ENCODE measurements at places on chromosomes 1 and 21.

GRCh38 chr1:173241528-173242347 is 34.6 kb upstream of the TNFSF4 start:
- no peak for DNase-seq

DNA sequence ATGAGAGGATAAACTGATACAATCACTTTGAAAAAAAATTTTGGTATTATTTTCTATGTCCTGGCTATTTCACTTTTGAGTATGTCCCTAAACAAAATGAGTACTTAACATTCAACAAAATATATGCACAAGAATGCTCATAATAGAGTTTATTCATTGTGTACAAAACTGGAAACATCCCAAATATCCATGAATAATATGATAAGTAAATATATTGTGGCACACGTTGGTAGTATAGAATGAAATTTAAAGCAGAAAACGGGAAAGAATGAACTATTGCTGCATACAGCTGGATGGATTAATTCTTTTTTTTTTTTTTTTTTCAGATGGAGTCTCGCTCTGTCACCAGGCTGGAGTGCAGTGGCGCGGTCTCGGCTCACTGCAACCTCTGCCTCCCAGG is 725.2 kb downstream of the LTN1 start:
- no peak for DNase-seq

DNA sequence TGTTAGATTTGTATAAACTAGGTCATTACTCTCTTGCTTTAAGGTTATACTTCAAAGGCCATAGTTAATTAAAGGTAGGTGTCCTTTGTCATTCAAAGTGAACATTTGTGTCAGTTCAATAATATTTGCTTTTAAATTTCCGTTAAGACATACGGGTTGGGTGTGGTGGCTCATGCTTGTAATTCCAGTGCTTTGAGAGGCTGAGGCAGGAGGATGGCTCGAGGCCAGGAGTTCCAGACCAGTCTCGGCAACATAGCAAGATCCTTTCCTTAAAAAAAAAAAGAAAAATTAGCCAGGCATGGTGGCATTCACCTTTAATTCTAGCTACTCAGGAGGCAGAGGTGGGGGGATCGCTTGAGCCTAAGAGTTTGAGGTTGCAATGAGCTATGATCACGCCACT is 80.4 kb downstream of the KIF26B start:
- DNase-seq: no peak

- no peak for DNase-seq
Measured at GRCh38 chr21:23801292-23801691, 1806.0 kb downstream of the MRPL39 start.

DNA sequence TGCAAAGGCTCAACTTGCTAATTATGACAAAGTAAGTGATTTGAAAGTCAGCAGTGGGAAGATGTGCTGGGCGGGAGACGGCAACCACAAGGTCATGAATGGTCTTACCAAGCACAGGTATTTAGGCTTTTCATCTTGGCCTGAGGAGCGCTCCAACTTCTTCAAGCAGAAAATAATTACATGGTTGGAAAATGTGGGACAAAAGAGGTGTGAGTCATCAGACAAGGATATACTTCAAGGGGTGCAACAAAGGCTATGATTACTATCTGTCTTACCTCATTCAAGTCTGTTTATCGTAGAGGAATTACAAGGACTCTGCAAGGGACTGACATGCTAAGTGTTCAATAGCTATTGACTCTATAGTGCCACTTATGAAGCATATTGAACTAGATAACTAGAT is 2005.7 kb downstream of the MRPL39 start:
- no peak for DNase-seq

DNA sequence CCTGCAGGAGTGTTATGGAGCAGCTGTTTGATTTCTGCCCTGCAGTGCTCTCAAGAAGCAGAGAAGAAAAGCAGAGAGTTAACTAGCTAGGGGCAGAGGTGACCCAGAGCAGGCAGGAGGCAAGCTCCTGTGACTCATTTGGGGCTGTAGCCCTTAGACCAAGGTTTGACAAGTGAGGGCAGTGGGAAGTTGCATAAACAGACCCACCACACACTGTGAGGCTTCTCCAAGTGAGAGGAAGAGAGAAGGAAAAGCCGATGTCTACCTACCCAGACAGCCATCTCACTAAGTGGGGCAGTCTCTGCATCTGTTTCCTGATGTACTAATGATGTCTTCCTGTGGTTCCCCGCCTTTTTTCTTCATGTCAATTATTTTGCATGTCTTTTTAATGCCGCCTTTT is 159.9 kb upstream of the NR5A2 start:
- no peak for DNase-seq

GRCh38 chr1:165296205-165296604 is 60.3 kb downstream of the LMX1A start:
- DNase-seq: no peak

- no peak for DNase-seq
Measured at GRCh38 chr1:226624526-226624925, 76.0 kb downstream of the STUM start.

GRCh38 chr1:220592714-220593113 is 64.8 kb downstream of the MARK1 start:
- no peak for DNase-seq

- no peak for DNase-seq
Measured at GRCh38 chr1:116560704-116561490, 9.9 kb downstream of the CD58 start.

DNA sequence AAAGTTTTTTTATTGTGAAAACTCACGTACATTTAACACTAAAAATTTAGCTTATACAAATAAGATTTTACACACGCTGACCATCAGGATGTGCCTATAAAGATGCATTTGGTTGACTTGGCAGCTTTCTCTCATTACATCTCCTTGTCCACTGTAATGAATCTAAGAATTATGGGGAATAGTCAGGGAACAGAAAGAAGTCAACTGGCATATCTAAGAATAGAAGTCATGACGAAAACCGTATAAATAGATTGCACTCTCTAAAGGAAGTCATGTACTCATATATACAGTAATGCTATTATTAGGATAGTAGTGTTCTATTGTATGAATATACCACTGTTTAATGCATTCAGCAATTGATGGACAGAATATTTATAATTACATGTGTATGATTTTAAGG is 575.8 kb upstream of the B3GALT2 start:
- no peak for DNase-seq

DNA sequence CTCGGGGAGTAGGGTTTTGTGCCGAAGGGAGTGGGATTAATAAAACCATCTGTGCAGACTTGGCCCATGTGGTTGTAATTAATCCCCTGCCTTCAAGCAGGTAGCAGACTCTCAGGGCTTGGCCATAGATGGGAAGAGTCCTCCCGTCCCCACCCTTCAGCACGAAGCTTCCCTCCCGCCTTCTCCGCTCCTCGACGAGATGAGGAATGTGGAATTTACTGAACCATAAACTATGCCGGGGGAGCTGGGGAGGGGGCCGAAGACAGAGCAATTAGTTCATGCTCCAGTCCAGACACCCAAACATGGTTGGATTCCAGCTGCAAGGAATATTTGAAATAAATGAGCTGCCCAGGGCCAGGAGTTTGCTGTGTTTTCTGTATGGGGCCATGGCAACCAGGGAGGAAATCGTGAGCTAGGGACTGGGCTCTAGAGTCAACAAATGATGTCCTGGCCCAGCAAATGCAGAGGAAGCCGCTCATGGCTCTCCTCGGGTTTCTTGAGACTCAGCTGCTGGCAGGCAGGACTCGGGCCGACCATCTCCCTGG is 78.8 kb downstream of the SPSB1 start:
- DNase-seq: no peak

- no peak for DNase-seq
Measured at GRCh38 chr1:117659550-117660270, 53.9 kb downstream of the TENT5C start.

GRCh38 chr1:234917495-234918180 is 211.0 kb downstream of the TOMM20 start:
- no peak for DNase-seq

GRCh38 chr1:48251323-48251722 is 28.8 kb downstream of the SLC5A9 start:
- no peak for DNase-seq

DNA sequence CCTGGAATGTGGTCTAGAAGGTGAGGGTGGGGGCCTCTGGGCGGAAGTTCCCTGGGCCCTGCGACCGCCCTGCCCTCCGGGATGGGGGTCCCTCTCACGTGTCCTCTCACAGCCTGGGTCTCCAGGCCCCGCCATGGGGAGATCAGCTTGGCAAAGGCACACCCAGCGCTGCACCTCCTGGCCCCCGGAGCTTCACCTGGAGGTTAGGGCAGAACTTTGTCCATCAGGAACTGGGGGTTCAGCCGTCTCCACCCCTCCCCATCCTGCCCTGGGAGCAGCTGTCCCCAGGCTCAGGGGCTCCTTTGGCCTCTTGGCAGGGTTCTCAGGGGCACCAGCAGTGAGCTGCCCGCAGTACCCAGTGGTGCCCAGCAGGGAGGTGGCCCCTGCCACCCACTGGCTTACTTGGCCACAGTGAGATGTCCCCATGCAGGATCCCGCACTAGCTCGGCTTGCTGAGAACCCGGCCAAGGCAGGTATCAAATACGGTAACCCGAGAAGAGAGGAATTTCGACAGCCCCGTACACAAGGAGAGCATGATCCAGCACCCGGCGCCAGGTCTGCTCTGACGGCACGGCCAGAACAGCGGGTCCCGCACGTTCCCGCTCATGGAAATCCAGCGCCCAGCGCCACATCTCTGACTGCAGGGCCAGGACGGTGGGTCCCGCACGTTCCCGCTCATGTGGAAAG is 36.7 kb downstream of the RRP1 start:
- no peak for DNase-seq

DNA sequence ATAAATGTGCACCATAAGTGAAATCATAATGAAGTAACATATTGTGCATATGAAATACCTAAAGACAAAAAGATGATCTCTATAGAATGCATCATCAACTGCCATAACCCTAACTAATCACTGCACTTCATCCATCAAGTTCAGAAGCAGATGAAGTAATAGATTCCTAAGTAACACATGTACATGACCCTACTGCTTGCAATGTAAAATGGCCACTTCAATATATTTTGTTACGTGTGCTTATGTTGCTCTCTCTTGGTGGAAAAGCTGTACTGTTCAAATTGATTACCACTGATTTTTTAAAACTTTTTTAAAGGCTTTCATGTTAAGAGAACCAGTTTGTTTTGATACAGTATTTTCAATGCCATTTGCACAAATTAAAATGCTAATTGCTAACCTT is 141.8 kb downstream of the TTLL7 start:
- DNase-seq: no peak

GRCh38 chr1:155833665-155834295 is 23.2 kb downstream of the GON4L start:
- no peak for DNase-seq

DNA sequence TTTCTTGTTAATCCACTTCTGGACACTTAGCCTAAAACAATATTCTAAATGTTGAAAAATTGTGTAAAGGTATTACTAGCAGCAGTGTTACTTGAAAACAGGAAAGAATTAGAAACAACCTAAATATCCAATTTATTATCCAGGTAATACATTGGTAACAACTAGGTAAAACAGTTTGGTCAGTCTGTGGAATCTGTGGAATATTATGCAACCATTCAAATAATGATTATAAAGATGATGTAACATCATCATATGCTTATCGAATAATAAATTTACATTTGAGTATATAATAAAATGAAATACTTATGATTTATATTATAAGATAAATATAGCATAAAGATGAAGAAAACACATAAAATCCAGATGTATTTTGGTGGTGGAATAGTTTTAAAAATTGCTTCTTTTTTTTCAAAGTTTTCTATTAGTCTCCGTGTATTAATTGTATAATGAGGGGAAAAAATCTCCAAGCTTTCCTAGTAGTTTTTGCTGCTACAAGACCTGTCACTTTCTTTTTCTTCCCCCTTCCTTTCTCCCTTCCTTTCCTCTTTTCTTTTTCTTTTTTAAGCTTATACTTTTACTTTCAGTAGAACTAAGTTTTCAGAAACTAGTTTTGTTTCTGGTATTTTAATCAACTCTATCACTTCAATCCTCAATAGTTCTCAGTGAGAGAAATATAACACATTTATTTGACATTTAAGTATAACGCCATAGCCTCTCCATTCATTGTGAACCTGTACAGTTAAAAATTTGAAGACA is 197.8 kb upstream of the HMCN1 start:
- no peak for DNase-seq

- peak; percentile 49 for DNase-seq
Measured at GRCh38 chr1:160997323-160998038, 23.5 kb downstream of the F11R start.

GRCh38 chr1:96060621-96061020 is 661.0 kb upstream of the PTBP2 start:
- no peak for DNase-seq

DNA sequence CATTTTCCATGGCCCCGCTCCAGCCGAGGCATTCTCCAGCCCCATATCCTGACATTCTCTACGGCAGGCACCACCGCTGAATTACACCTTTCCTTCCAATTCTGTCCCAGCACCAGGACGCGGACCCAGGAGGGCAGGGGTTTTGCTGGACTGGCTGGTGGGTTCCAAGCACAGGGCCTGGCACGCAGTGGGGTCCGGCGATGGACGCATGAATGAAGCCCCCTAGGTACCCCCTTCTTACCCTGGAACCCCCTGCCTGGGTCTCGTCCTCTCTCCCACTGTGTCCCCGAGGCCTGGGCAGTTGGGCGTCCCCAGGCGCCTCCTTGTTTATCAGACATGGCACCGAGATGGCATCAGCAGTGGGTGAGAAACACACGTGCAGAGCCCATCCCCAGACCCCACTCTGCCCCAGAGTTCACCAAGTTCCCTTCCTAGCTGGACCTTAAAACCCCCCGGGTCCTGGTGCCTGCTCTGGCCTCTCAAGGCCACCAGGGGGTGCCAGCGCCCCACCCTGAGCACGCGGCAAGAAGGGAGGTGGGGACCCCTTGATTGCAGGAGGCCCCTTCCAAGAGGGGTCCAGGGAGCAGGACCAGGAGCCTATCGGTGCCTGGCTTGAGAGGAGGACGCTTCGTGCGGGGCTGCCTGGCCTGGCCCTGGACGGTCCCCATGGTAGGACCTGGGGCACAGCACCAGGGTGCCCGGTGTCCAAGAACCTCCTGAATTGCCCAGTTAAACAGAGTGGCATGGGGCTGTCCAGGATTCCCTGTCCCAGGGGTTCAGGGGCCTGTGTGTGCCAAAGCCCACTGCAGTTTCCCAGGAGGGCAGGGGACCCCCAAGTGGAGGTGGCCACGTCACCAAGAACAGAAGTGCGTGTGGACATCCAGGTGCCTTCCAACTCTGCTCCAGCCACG is 46.1 kb downstream of the MEGF6 start:
- DNase-seq: no peak

All from substantia nigra (tissue), 51 donors.